ENCODE measurements at places on chromosomes 4 and X.

- DNase-seq: no peak
Observed at GRCh38 chr4:125266901-125267604, 47.7 kb upstream of the FAT4 start.

GRCh38 chrX:17187136-17187756 is 187.8 kb upstream of the NHS start:
- no peak for DNase-seq

GRCh38 chr4:85979276-85979675 is 380.6 kb downstream of the MAPK10 start:
- no peak for DNase-seq

GRCh38 chr4:108204518-108204917 is 35.8 kb upstream of the LEF1 start:
- DNase-seq: no peak

GRCh38 chr4:41323179-41323578 is 66.5 kb downstream of the UCHL1 start:
- no peak for DNase-seq

GRCh38 chr4:127759893-127760292 is 22.2 kb upstream of the HSPA4L start:
- DNase-seq: no peak

- no peak for DNase-seq
Observed at GRCh38 chr4:7742807-7743280, 196.8 kb downstream of the AFAP1 start.

- no peak for DNase-seq
Observed at GRCh38 chr4:92776080-92776479, 472.3 kb downstream of the GRID2 start.

DNA sequence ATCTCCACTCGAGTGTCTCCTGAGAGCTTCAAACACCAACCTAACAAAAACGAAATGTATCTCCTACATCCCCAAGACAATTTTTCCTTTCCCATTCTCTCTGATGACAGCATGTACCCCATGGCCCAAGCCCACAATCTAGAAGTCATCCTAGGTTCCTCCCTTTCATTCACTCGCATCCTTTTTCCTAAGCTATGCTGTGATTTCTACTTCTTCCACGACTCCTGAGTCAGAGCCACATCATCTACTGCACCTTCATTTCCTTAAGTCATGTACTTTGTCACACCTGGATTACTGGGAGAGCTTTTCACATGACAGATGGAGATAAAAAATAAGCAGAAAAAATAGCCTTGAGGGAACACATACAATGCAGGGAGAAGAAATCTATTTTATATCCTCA is 20.1 kb downstream of the C4orf36 start:
- no peak for DNase-seq

GRCh38 chr4:140790765-140791164 is 34.6 kb upstream of the TBC1D9 start:
- DNase-seq: no peak

- DNase-seq: no peak
Observed at GRCh38 chr4:39259571-39260330, 77.4 kb downstream of the WDR19 start.

- no peak for DNase-seq
Observed at GRCh38 chr4:183797011-183797444, 108.1 kb upstream of the STOX2 start.

DNA sequence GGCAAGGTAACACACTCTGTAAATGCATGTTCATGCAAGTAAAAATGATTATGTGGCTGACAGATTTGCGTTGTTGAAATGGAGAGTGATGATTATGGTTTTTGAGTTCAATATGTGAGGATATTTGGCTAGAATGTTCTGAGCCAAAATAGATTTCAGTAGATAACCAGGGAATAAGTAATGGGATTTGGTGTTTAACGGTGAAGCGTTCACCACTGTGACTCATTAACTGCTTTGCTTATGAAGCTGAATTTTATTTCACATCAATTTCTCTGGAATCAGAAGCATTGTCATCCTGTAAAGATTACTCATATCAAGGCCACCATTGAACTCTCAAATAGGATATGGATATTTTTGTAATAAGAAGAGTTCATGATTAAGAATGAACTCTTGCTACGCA is 11.7 kb downstream of the AFP start:
- no peak for DNase-seq

GRCh38 chr4:112343330-112344080 is 46.3 kb downstream of the ALPK1 start:
- no peak for DNase-seq

- no peak for DNase-seq
Observed at GRCh38 chr4:16027626-16028025, 56.2 kb downstream of the PROM1 start.

- DNase-seq: no peak
Observed at GRCh38 chrX:23248187-23248586, 86.5 kb upstream of the PTCHD1 start.

GRCh38 chrX:129576539-129576938 is 36.5 kb downstream of the OCRL start:
- no peak for DNase-seq

- no peak for DNase-seq
Observed at GRCh38 chr4:25062098-25062497, 31.4 kb upstream of the LGI2 start.

- no peak for DNase-seq
Observed at GRCh38 chr4:140719022-140719421, 37.2 kb downstream of the TBC1D9 start.

DNA sequence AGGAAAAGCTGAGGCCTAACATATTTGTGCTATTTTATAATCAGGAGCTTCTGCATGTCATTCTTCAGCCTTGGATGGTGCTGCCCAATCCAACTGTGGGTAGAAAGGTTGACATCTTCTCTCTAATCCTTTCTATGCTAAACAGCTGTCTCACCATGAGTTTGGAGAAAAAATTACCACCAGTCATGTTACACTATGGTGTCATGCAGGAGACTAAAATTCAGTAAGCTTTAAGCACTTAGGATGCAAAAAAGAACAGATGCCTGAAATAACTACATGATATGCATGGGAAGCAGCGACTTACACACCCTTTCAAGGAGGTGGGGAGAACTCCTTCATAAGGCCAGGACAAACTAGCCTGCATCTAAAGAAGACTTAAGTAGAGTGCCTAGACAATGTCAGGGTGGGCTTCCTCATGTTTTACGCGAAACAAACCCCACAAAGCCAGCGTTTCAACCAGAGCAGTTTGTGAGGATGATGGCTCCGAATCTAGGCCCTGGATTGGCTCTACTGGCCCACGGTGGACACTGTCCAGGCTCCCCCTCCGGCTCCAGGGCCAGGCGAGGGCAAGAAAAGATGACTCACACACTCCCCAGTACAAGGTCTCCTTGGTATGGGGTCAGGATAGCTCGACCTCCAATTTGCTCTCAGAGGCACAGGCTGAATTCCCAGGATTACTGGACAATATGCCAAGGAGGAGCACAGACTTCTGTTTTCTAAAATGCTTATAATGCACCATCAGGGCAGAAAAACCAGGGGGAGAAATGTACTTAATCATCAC is 45.1 kb downstream of the STX18 start:
- DNase-seq: no peak

- no peak for DNase-seq
Observed at GRCh38 chr4:84126061-84126787, 372.9 kb downstream of the NKX6-1 start.

- no peak for DNase-seq
Observed at GRCh38 chrX:17986440-17986839, 125.3 kb upstream of the RAI2 start.

- no peak for DNase-seq
Observed at GRCh38 chrX:101619364-101619763, 1.6 kb upstream of the ARMCX6 start.

DNA sequence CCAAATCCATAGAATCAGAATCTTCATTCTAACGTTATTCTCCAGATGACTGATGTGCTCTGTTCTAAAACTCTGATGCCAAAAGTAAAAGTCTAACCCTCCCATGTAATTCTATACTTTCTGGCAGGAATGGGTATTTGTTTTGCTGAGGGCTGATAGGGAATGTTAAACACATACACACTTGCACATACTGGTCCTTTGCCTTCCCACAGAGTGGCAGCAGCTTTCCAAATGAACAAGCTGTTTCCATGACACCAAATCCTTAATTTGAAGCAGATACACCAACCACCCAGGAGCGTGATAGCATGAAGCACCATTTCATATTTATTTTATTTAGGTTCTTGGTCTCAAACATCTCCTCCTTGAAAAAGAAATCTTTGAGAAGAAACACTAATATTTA is 155.5 kb upstream of the PRDX4 start:
- DNase-seq: no peak

GRCh38 chr4:37317104-37317643 is 72.6 kb downstream of the NWD2 start:
- DNase-seq: no peak

- DNase-seq: peak; percentile 43
Observed at GRCh38 chr4:1748465-1748995, 27.2 kb downstream of the TACC3 start.

DNA sequence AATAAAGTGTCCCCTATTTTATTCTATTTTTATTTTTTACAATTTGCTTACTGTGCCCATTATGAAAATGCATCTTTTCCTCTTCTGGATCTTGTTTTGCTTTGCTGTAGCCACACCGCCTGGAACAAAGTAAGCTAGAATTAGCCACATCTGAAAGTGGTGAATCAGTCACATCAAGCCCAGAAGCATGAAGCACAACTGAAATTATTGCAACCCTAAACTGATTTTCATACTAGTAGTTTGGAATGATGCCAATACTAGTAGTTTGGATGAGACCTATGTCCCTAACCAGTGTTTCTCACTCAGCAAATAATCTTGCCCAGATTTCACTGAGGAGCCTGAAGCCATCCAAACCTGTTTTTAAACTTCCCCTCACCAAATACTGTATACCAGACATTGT is 303.0 kb downstream of the EPHA5 start:
- no peak for DNase-seq

GRCh38 chr4:113761620-113762185 is at the start of gene CAMK2D:
Gene CAMK2D (minus strand): TSS chr4:113761738. CDS start chr4:113761068, 670 bp downstream.
- DNase-seq: peak; percentile 85

- DNase-seq: no peak
Observed at GRCh38 chrX:2261831-2262667, 238.7 kb downstream of the DHRSX start.
